NCI-H2081 treated with DMSO at 0.1 percent for 48 hours (cell line): ENCODE measurements at places on chromosomes 4 and X.

DNA sequence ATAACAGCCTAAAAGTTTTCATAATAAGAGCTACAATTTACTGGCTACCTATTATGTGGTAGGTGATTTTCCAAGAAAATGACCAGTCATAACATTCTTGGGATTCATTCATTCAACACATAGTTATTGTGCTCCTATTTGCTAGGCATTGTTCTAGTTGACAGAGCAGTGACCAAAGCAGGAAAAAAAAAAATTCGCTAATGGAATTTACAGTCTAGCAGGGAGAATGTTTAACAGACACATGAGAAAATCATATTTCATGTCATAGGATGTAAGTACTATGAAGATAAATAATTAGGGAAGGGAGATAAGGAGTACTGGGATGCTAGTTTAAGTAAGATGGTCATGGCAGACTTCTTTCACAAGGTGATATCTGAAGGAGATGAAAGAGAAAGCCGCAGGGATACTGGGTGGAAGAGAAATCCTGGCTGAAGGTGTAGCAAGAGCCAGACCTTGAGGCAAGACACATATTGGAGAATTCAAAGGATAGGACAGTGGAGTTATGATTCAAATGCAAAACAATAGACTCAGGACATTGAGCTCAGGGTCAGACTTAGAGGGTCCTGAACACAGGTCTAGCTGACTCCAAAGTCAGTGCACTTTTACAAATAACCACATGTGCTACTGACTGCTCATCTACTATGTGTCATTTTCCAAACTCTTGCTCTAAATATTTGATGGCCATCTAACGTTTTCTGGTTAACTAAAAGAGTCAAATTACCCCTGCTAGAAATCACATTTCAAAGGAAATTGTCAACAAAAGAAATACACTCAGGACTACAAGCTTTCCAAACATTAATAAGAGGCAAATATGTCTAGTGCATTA, 20.4 kb downstream of the SPCS3 start:
- DNase-seq: no peak

DNA sequence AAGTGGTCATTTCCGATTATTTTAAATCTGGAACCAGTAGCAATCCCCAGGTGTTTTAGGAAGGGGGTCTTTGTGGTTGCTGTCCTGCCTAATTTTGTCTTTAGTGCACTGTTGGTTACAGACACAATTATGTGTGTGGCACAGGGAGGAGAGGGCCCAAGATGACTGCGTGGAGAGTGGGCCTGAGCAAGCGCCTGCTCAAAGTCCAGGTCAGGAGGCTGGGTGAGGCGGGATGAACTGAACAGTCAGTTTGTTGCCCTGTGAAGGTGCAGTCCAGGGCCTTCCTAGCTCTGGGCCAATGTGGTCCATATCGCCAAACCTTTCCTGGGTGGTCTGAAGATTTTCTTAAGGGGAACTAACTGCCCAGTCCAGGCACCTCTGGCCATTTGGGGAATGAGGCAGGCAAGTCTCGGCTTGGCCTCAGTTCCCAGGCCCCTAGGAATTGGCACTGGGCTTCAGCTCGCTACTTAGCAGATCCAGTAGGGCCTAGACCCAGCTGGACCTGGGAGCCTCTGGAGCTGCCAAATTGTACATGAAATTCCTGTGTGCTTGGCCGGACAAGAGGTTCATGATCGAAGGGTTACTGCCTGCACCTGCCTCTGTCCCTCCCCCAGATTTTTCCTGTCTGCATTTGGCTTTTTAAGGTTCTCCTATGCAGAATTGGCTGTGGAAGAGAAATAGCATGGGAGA, 47.6 kb downstream of the ANAPC4 start:
- no peak for DNase-seq

DNA sequence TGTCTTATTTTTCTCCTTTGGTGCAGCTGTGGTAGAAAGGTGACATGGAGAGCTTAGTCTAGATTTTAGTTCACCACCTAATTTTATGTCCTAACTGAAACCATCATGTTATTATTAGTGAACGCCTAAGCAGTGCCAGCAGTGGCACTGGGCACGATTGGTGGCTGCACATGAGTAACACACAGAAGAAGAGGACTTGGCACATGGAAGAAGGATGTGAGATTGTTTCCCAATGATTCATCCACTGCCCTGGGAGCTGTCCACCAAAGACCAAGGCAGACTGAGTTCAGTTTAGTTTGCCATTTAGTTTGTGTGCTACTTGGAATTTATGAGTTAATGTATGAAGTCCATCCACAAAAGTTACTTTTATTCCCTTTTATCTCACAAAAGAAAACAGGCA, 68.1 kb upstream of the NAP1L5 start:
- no peak for DNase-seq

GRCh38 chr4:143554728-143555597, 41.5 kb downstream of the SMARCA5 start:
- no peak for DNase-seq

DNA sequence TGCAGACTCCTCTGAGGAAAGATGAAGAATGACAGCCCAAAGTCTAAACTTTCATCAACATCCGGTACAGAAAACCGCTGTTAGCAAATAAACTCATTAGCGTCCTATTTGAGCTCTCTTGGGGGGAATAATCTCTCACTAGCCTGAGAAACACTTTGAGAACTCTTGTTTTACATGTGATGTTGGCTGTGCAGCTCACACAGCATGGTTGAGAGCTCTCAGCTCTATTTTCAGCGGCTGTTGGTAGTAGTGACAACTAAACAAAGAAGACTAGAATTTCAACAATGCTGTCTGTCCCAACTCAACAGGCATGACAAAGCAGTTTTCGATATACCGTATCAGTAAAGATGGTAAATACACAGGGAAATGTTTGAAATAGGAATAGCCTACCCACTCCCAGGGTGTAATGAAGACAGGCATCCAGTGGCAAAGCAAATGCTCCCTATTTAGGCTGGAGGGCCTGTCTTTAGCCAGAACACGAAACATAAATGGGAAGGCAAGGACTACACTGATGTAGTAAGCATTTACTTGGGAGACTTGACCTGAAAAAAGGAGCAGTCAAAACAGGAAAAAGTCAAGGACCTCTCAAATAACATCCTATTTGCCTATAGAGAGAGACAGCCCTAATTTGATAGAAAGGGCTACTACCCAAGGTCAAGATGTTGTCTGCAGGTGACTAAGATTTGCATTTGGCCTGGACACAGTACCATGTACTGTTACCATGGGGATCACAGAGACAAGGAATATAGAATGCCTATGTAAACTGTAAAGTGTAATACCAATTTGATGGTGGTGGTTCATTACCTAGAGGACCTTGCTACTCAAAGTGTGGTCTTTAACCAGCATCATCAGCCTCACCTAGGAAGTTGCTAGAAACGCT, 60.4 kb downstream of the PPEF2 start:
- DNase-seq: no peak

DNA sequence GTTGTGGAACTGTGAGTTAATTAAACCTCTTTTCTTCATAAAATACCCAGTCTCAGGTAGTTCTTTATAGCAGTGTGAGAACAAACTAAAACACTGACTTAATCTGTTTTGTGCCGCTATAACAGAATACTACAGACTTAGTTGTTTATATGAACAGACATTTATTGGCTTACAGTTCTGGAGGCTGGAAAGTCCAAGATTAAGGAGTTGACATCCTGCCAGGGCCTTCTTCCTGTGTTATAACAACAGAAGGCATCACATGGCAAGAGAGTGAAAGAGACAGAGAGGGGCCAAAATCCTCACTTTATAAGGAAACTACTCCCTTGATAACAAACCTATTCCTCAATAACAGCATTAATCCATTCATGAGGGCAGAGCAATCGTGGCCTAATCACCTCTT, 42.5 kb upstream of the KCNIP4 start:
- DNase-seq: no peak

DNA sequence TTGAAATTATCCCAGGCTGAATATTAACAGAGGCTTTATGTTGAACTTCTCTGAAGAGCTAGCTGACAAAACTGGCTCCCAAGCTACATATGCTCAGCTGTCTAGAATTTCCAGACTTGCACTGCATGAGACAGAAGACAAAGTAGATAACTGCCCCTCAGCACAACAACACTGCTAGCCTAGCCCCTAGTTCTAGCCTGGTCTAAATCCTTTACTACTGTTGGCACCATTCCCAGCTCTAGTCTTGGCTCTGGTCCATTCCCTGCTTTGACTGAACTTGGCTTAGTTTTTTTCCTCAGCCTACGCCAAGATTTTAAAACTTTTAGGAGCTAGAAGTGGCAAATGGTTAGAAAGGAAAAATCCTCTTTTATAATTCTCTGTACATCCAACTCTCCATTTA, 7.6 kb upstream of the OPHN1 start:
- no peak for DNase-seq

GRCh38 chr4:113756005-113756410, 5.5 kb downstream of the CAMK2D start:
- no peak for DNase-seq

DNA sequence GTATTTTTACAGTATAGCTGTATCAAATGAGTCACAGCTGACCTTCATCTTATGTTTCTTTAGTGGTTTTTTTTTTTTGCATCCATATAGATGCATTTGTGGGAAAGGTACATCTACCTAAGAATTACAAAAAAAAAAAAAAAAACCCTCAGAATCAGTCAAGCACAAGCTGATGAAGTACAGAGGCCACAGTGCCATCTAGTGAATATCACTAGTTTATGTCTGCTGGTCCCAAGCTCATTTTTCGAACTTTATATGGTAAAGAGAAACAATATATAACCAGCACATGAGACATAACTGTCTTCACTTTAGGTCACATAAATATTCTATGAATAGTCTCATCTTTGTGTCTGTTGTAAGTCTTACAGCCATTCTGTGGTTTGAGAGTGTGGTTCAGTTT, 220.1 kb downstream of the DLG3 start:
- DNase-seq: no peak

GRCh38 chrX:9315086-9315485, 149.8 kb upstream of the TBL1X start:
- DNase-seq: no peak

- DNase-seq: no peak
These were observed 1469.0 kb downstream of the PCDH7 start for GRCh38 chr4:32189130-32189529.

DNA sequence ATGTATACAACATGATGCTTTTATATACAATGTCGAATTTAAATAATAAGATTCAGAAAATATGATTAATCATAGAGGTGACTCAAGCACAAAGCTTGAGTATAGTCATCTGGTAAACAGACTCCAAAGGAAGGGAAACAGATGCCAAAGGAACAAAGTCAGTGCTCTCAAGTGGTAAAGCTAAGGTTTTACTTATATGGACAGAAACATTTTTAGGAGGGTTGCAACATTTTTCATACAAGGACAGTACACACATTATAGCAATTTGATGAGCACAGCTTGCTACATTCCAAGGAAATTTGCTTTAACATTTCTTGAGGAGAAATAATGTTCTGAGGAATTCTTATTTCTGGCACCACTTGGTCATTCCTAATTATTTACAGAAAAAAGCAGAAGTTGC, 333.4 kb upstream of the AADAT start:
- DNase-seq: no peak

DNA sequence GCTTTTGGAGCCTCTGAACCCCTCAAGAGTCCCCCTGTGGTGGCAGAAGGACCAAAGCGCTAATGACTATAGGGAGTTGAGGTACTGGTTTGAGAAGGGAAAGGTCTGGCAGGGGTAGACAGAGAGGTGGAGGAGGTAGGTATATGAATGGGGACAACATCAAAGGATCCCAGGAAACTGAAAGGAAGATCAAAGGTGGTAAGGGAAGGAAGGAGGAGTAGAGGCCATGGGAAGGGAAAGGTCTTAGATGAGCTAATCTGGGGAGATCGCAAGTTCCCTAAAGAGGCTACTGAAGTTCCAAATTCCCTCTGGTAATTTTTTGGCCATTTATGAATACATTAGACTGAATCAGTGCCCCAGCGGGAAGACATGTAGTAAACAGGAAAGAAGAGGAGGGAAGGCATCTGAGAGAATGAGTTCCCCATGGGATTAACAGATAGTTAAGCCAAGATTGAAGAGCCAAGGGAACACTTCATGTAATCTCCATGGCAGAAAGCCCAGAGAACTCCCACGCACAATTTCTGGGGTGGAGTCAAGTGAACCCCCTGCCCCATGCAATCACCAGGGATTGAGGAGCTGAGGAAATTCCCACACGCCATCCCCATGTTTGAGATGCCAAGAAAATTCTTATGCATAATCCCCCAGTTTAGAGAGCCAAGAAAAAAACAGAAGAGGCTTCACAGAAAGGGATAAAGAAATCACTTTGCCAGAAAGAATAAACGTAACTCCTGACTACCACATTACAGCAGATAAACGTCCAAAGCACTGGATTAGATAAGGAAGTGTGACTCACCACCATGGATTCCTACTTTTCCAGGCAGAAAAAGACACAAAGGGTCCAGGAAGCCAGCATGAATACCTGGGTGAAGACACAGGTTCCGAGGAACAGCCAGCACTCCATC, 25.8 kb downstream of the ZNF630 start:
- DNase-seq: no peak

DNA sequence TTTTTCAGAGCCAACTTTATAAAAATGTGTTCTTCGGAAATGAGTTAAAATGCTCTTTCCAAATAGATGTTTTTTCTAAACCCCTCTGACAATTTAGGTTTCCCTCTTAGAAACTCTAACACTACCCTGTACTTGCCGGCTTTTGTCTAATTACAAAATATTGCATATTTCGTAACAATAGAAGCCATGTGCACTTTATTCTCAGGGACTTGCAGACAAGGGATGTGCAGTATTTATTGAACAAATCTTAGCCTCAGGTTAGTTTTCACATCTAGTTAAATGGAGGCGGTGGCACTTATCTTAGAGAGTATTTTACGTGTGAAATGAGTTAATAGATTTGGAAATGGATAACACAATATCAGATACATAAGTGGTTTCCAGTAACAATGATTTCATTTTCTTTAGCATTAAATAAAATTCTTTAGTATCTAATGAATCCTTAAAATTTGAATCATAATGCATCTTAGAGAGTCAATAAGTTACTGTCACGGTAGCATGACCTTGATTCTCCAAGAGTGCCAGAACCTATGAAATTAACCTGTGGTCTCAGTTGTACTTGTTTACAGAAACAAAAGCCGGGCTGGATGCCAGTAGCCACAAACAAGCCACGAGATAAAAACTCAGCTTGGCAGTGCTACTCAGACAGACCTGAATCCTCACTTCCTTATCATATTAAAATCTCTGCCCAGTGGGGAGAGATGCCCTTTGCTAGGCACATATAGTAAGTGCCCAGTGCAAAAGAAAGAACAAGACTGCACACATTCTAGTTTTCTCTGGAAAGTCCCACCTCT, 772 bp upstream of the PABPC4L start:
- DNase-seq: no peak

GRCh38 chr4:128823025-128823661, 13.6 kb downstream of the JADE1 start:
- no peak for DNase-seq
